Naive thymus-derived CD4-positive, alpha-beta T cell (primary cell): ENCODE measurements at places on chromosomes 7 and 10.
A peak's percentile ranks its signal among the peaks of the same experiment; 100 is the strongest.

GRCh38 chr10:19014034-19014433 lies 34.6 kb upstream of the MALRD1 start:
- H3K27ac ChIP-seq: no peak overlapping the region
- H3K4me1 ChIP-seq: no peaks in the 10 kb centered on the region
- no peaks in the 10 kb centered on the region for H3K27me3 ChIP-seq

DNA sequence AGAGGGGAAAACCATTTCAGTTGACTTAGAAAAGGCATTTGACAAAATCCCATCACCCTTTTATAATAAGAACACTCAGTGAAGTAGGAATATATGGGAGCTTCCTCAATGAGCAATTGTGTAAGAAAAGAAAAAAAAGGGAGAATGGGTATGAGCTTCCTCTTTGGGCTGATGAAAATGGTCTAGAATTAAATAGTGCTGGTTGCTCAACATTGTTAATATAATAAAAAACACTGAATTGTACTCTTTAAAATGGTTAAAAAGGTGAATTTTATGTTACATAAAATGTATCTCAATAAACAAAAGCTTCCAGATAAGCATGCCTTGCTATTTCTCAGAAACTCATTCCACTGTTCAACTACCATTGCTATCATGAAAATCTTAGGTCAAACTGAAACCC lies 40.6 kb downstream of the LRRC17 start:
- DNase-seq: no peak
- no peaks in the 10 kb centered on the region for H3K27me3 ChIP-seq
- no peak overlapping the region for H3K4me3 ChIP-seq
- H3K4me1 ChIP-seq: no peaks in the 10 kb centered on the region

DNA sequence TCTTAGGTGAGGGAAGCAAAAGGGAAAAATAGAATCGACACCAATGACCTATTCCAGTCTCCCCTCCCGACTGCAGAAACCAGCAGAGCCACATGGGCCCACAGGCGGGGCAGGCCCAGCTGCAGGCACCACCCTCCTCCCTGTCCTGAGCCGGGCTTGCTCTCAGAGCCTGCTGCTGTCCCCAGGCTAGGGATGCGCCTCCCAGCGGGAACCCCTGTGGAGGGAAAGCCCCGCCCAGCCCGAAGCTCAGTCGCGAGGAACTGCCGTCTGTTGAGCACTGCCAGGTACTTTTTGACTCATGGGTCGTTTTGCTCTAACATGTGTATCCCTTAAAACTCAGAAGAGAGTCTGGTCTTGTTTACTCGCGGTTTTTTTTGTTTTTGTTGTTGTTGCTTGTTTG lies 124.5 kb upstream of the RET start:
- H3K36me3 ChIP-seq: no peaks in the 10 kb centered on the region
- no peak overlapping the region for H3K4me3 ChIP-seq
- H3K27me3 ChIP-seq: no peaks in the 10 kb centered on the region
- no peak for DNase-seq

DNA sequence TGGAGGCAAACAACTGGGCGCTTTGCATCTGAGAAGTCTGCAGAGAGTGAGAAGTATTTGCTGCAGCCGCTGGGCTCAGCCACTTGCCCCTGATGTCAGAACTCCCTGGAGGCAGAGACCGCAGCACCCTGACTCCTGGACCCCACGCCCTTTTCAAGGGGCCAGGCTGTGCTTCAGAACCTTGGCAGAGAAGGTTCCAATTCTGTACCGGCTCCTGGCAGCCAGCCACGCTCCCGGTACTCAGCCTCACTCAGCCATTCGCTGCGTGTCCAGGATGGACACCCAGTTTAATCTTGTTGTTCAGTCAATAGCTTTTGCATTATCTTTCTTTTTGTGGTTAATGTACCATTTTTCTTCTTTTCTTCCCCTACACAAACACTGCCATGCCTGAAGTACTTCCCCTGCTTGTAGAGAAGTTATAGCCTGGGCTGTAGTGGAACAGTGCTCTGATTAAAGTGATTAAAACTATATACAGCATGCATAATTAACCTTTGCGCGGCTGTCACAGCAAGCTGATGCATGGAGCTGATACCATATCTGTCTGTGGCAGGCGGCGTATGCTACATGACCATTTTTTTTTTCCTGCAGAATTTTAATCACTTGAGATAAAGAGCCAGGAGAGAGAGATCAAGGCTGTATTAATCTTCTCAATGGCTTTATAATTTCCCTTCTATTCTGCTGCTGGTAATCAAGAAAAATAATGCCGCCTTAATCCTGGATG lies 578.5 kb downstream of the SDK1 start:
- no peaks in the 10 kb centered on the region for H3K4me1 ChIP-seq
- no peak overlapping the region for H3K27ac ChIP-seq
- H3K27me3 ChIP-seq: no peaks in the 10 kb centered on the region
- no peak for DNase-seq
- H3K4me3 ChIP-seq: no peak overlapping the region

DNA sequence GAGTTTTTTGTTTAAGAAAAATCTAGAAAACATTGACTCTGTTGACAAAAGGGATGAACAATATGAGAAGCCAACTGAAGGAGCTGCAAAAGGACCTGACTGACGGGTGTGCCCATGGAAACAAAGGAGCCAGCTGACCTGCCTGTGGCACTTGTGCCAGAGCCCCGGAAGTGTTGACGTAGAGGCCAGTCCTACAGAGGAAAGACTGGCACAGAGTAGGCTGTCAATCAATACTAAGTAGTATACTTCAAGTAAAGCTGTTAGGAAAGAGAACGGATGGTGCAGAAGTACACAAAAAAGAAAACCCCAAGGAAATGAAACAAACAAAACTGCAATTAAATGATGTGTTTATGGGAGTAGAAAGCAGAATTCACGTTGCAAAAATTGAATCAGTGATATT lies 19.0 kb upstream of the ABI1 start:
- H3K4me3 ChIP-seq: no peak overlapping the region
- H3K27me3 ChIP-seq: no peaks in the 10 kb centered on the region
- no peak overlapping the region for H3K27ac ChIP-seq
- no peaks in the 10 kb centered on the region for H3K36me3 ChIP-seq

- H3K4me3 ChIP-seq: no peak overlapping the region
- peaks cover 22% of the 10 kb centered on the region for H3K4me1 ChIP-seq
- H3K36me3 ChIP-seq: peaks cover 3% of the 10 kb centered on the region
- H3K27ac ChIP-seq: no peak overlapping the region
- no peaks in the 10 kb centered on the region for H3K27me3 ChIP-seq
Measured at GRCh38 chr10:29651767-29652166, 17.0 kb upstream of the SVIL start.

DNA sequence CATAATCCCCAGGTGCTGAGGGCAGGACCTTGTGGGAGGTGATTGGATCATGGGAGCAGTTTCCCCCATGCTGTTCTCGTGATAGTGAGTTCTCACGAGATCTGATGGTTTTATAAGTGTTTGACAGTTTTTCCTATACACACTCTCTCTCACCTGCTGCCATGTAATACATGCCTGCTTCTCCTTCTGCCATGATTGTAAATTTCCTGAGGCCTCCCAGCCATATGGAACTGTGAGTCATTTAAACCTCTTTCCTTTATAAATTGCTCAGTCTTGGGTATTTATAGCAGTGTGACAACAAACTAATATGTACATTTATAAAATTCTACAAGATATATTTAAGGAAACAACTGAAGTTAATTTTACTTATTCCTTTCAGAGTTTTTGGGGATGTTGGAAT lies 170.8 kb upstream of the BET1 start:
- no peaks in the 10 kb centered on the region for H3K36me3 ChIP-seq
- H3K27me3 ChIP-seq: no peaks in the 10 kb centered on the region
- H3K4me3 ChIP-seq: no peak overlapping the region
- no peak overlapping the region for H3K27ac ChIP-seq
- no peak for DNase-seq
- no peaks in the 10 kb centered on the region for H3K4me1 ChIP-seq

GRCh38 chr7:134552105-134552504 lies 3.2 kb downstream of the AKR1B15 start:
- H3K27me3 ChIP-seq: no peaks in the 10 kb centered on the region
- H3K36me3 ChIP-seq: no peaks in the 10 kb centered on the region
- DNase-seq: no peak
- H3K4me3 ChIP-seq: no peak overlapping the region
- H3K27ac ChIP-seq: no peak overlapping the region

DNA sequence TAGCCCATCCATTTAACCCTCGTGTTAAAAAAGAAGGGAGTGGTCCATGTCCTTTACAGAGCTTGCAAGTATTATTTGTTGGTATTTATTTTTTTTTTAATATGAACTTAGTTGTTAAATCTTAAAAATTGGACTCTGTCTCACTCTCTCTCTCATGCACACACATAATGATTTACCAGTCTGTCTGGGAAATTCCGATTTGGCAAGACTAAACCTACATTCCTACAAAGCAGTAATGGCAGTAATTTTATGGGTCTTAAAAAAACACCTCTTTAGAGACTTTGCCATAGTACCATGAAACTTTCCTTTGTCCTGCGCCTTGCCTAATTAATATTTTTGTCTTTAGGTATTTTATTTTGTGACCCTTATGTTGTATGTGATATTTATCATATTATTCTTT lies 239.5 kb upstream of the PPP1R3A start:
- H3K36me3 ChIP-seq: no peaks in the 10 kb centered on the region
- H3K4me3 ChIP-seq: no peak overlapping the region
- no peaks in the 10 kb centered on the region for H3K27me3 ChIP-seq
- H3K4me1 ChIP-seq: no peaks in the 10 kb centered on the region
- DNase-seq: no peak

GRCh38 chr10:71742301-71743088 lies 22.9 kb upstream of the C10orf105 start:
- H3K4me1 ChIP-seq: peaks cover 85% of the 10 kb centered on the region
- peak overlapping the region; percentile 74 for H3K27ac ChIP-seq
- peak overlapping the region; percentile 55 for H3K4me3 ChIP-seq

DNA sequence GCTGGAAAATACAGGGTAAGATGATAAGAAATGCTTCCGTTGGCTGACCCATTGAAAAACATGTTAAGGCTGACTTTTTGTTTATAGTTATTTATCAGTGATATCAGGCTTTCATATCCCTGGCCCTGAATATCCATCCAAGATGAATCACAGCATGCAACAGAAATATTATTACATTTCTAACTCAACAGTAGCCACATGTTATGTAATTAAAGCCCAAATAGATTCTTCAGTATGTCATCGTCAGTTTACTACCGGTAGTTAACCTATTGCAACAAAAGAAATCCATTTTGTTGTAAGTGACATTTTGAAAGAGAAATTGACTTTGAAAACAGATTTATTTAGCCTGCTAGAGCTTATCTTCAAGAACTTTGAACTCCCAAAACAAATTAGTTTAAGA lies 354.1 kb upstream of the CELF2 start:
- no peaks in the 10 kb centered on the region for H3K36me3 ChIP-seq

GRCh38 chr10:77818378-77818777 lies 108.2 kb downstream of the DLG5 start:
- no peaks in the 10 kb centered on the region for H3K27me3 ChIP-seq
- no peak overlapping the region for H3K27ac ChIP-seq
- no peak overlapping the region for H3K4me3 ChIP-seq
- H3K4me1 ChIP-seq: no peaks in the 10 kb centered on the region
- H3K36me3 ChIP-seq: no peaks in the 10 kb centered on the region

GRCh38 chr10:102066399-102067088 lies 1.4 kb downstream of the HPS6 start:
- H3K4me3 ChIP-seq: peak overlapping the region; percentile 82
- no peaks in the 10 kb centered on the region for H3K27me3 ChIP-seq
- peak overlapping the region; percentile 93 for H3K27ac ChIP-seq
- H3K36me3 ChIP-seq: peaks cover 4% of the 10 kb centered on the region
- no peak for DNase-seq

DNA sequence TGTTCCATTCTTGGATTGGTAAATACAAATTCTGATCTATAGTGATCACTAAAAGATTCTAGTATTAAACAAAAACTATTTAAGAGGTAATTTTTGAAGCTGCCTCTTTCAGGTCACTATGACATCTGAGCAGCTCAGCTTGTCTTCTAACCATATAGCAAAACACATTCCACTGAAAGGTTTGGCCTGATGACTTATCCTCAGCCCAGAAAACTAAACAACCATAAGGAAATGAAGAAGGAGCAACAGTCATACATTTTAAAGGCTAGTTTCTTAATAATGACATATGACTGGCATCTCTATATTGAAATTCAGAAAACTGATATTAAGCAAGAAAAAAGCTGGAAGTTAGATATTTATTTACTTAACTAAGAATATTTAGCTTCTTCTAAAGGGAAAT lies 24.6 kb downstream of the NT5C2 start:
- no peak overlapping the region for H3K4me3 ChIP-seq
- H3K4me1 ChIP-seq: no peaks in the 10 kb centered on the region
- DNase-seq: no peak
- peaks cover 7% of the 10 kb centered on the region for H3K36me3 ChIP-seq
